ENCODE measurements at places on chromosomes 7 and 10. TPM values are rescaled to one million over a fixed set of nuclear protein-coding genes. Genes with fewer than 3 reads are reported as not detected.

DNA sequence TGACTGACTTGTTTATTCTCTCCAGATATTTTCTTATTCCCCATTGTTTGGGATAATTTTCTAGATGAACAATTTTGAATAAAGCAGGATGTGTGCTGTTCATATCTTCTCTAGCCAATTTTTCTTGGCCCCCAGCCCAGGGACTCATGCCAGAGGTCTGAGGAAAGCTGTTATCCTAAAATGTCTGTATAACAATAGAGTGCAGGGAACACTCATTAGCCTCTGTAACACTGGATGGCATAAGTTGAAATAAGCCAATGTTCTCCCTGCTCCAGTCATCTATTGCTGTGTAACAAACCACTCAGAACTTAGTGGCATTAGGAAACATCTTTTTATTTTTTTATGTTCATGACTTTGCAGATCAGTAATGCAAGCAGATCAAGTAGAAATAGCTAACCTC is 121.7 kb upstream of the TRIM24 start:
- peak; percentile 65 for DNase-seq

DNA sequence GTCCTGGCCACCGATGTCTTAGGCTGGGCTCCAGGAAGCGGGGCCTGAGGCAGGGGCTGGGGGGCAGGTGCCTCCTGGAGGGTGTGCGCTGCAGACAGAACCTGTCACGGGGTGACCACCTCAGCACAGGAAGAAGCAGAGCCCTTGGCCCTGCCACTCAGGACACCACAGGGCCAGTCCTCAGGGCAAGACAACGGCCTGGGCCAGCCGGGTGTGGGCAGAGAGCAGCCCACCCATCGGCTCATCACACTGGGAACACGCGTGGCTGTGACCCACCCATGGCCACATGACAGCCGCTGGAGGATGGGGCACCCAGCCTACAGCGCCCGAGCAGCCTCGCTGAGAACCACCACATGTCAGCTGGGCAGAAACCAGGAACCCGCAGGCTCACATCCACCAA is 5.9 kb upstream of the DIP2C start:
- DNase-seq: no peak

DNA sequence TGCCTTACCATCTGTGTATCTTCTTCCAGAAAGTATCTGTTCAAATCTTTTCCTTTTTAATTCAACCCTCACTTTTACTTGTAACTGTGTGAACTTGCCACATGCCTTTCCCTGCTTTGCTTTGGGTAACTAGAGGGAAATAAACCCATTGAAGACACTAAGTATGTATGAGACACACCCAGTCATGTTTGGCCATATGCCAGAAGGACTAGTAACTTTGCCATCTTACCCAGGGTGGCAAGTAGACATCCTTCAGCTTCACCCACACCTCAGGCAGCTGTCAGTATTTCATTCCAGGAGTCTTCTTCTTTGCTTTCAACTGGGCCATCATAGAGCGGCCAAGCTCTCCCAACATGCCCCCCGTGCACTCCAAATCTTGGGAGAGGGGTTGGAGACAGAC is 323.1 kb downstream of the TNS3 start:
- no peak for DNase-seq

Gene GPER1
- total RNA-seq: 2.8 TPM

DNA sequence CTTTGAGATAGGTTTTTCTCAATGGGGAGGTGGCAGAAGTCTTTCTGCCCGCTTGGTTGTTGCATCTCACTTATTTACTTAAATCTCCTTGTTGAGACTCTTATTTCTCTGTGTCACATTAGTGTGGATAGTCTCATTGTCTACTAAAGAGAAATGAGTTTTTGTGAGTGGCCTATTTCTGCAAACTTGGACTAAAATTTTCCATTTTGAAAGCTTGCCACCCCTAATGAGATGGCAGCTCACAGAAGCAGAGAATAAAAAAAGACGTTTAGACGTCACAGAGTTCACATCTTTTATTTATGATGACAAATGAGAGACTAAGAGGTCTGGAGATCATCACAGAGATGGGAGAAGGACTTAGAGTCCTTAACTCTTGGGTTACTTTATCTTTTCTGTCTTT is 262.7 kb upstream of the PHYHIPL start:
- no peak for DNase-seq

Gene FAM131B
- 0.57 TPM for total RNA-seq

Gene MARCHF5
- total RNA-seq: 32.9 TPM

DNA sequence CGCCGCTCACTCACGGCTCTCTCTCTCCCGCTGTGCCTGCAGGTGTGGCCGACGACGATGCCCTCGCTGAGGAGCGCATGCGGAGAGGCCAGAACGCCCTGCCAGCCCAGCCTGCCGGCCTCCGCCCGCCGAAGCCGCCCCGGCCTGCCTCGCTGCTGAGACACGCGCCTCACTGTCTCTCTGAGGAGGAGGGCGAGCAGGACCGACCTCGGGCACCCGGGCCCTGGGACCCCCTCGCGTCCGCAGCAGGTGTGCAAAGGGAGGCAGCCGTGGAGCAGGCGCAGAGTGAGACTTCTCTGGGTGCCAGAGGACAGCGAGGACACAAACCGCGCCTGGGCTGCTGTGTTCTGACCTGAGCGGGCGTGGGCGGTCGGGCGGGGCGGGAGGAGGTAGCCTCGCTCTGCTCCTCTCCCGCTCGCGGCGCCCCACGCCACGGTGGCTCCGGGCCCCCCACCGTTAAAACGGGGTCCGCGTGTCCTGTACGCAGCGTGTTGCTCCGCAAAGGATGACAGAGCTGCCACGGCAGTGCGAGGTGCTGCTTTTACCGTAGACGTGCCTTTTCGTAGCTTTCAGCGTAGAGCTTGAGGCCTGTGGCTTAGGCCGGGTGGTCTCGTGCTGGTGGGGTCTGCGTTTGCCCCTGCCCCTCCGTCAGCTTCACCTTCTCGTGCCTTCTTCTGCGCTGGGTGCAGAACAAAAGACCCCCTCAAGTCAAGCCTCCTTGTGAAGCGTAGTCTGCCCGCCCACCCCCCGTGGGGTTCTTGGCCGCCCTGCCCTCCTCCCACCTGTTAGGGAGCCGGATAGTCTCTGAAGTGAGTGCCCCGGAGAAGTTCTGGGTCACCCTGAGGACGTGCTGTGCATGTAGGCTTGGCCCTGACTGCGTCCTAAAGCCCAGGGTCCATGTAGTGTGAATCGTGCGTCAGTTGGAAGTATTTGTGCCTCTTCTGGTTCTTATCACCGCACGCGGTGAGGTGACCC is 73.2 kb downstream of the DNAJB6 start:
- DNase-seq: peak; percentile 18

GRCh38 chr7:97145068-97145467 is 27.6 kb downstream of the SDHAF3 start:
- DNase-seq: no peak

DNA sequence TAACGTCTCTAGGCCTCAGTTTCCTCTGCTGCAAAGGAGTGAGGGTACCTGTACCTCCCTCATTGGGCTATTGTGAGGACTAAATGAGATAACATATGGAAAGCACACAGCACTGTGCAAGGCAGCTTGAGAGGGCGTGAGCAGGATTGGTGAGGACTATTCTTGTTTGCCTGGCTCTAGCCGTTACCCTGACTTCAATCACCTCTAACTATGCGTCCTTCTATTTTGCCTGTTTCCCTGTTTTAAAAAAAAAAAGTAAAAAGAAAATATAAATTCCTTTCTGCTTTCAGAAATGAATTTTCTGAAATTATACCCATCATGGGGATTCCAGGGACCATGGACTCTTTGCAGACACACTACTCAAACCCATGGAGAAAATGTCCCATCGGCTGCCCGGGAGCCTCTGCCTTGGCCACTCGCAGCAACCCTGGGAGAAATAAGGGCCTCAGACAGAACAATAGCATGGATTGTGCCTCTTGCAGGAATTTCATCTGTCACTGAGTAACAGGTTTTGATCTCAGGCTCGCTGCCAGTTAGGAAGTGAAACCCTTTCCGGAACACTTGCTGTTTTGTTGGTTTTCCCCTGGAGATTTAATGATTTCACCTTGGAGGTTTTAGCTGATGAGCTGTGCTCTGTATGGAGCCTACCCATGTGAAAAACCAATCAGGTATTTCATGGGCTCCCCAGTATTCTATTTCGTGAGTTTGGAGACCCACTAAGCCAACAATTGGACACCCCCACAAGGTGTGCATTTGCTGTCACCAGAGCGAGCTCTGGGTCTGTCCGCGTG is 55.6 kb downstream of the STEAP1B start:
- no peak for DNase-seq

DNA sequence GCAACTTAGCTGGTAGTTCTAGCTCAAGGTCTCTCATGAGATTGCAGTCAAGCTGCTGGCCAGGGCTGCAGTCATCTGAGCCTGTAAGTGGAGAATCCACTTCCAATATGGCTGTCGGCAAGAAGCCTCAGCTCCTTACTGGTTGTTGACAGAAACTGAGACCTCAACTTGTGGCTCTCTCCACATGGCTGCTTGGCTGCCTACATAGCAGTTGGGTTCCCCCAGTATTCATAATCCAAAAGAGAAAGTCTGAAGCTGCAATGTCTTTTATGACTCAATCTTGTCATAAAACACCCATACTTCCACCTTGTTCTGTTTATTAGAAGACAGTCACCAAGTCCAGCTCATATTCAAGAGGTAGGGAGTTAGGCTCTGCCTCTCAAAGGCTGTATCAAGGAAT is 334.9 kb upstream of the KMT2E start:
- DNase-seq: no peak

GRCh38 chr7:102916881-102917280 is 4.1 kb downstream of the LRRC17 start:
- DNase-seq: no peak

Gene UCN3
- total RNA-seq: not detected

- no peak for DNase-seq
These were observed 84.7 kb downstream of the MAPK8 start for GRCh38 chr10:48390933-48391845.

GRCh38 chr10:4450981-4451908 is 374.8 kb upstream of the AKR1E2 start:
- DNase-seq: no peak

Gene CYP2C19
- total RNA-seq: not detected

DNA sequence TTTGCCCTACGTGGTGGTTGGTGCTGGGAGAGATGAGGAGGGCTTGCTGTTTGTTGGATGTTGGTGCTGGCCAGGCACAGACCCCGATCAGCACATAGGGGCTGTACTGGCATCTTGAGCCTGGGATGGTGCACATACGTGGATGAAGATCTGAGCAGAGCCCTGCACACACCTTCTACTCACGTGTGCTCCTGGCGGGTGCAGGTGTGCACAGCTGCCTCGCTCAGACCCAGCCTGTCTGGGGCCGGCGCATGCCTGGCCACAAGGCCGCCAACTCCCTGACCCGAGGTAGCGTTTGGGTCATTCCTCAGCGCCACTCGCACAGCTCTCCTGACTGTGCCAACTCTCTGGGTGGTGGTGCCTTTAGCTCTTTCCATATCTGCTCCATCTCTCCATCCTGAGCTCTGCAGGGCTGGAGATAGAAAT is 18.6 kb downstream of the PALD1 start:
- DNase-seq: no peak

DNA sequence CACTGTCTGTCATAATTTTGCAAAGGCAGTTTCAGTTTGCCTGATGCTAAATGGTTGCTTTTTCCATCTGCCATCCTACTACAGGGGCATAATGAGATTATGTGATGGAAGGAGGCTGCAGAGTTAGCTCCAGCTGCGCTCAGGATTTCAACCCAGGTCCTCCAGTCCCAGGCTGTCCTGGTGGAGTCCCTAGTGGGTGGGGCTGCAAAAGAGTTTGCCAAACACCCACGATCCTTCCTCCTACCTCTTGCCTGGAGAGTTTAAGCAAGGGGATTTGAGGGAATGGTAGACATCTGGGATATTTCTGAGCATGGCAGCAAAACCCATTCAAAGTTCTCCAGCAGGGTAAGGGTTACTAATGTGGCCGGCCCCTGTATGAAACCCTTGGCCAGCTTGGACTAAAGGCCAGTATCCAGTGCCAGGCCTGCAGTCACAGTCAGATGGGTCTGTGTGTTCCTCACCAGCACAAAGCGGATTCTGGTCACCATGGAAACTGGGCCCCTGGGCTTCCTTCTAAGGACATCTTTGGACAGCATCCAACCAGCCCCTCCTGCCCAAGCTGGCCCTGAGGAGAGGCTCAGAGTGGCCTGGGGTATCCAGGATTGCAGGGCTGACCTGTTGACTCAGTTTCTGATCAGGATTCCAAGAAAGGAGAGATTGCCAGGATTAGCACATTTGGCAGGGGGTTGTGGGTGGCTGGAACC is 42.7 kb upstream of the CHST3 start:
- peak; percentile 77 for DNase-seq

Data from left ventricle myocardium superior (tissue), 1 donor.